ENCODE measurements at places on chromosomes 1 and 21.

- DNase-seq: no peak
Observed at GRCh38 chr1:61523229-61523628, 201.7 kb downstream of the TM2D1 start.

- DNase-seq: no peak
Observed at GRCh38 chr1:201335174-201335870, 42.2 kb downstream of the TNNT2 start.

DNA sequence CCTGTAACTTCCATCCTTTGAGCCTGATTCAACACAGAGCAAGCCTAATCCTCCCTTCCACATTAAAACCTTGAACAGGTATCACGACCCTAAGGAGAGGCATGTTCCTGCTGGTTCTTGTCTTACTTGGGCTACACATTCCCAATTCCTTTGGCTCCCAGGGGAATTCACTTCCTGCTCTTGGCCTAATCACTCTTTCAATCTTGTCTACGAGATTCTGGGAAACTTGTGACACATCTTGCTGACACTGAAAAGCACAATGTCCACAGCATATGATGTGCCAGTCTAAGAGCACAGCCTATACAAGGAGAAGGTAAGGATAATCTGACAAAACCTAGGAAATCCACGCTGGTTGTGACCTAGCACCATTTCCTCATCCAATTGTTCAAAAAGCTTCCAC lies 163.9 kb downstream of the GABPA start:
- no peak for DNase-seq

DNA sequence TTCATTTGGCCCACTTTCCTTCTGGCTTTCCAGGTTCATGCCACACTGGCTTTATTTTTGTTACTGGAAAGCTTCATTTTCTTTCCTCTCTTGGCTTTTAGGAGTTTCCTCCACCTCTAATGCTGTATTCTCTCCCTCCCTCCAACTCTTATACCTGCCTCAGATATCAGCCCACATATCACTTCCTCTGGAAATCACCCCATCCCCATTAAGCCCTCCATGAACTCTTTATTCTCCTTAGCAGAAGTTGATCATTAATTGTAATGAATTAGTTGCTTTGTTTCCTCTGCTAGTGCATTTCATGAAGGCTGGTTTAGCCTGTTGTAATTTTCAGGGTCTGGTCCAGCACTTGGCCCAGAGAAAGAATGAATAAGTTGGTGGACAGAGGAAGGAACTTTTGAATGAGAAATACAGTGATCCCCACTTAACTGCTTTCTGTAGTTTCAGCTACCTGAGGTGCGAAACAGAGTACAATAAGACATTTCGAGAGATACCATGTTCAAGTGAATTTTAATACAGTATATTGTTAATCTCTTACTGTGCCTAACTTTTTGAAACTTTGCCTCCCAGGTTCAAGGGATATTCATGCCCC lies 1.7 kb downstream of the SOAT1 start:
- DNase-seq: no peak

- no peak for DNase-seq
Observed at GRCh38 chr21:29888437-29888836, 51.4 kb downstream of the GRIK1 start.

DNA sequence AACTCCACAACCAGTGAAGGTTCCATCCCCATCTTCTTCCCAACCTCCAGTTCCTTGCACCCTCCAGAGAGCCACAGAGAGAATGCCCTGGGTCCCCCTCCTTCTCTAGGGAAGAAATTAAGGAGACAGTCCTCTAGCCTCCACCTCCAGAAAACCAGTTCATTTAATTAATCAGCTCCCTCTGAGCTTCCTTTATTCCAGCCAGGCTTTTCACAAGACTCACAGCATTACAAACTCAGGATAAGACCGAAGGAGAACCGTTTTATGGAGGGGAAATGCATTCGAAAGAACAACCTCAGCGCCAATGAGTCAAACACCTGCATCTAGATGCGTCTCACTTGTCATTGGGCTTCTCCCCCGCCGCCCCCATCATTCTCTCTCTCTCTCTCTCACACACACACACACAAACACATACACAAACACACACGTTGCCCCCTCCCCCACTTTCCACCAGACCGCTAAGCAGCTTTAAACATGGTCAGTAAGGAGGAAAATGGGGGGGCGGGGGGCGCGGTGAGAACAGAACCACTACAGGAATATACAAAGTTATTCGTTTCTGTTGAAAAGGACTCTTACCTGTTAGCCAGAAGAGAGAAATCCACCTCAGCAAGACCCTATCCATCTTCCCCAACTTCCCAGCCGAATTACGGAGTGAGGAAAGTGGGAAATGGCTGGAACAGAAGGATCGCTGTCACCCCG lies 544 bp downstream of the ILDR2 start:
- DNase-seq: no peak

DNA sequence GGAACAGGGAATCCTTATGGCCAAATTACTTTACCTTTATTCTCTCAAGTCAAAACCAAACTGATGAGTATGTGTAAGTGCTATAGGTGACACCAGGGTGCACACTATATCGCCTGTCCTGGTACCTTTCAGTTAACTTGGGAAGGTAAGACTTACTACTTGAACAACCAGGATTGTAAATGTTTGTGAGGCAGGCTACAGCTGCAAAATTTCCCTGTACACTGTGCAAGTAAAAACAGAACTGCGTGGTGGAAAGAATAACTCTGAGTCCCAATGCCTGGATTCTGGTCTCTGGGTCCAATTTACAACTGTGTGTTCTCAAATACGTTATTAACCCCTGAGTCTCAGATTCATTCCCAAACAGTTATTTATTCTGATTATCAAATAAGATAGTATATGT lies 73.5 kb downstream of the TENT5C start:
- no peak for DNase-seq

GRCh38 chr1:196660852-196661251 lies 9.0 kb downstream of the CFH start:
- no peak for DNase-seq

GRCh38 chr1:243489681-243490546 lies 234.1 kb downstream of the SDCCAG8 start:
- DNase-seq: no peak
